PC-3 (cell line): ENCODE measurements at places on chromosomes 12 and 14. TPM values are rescaled to one million over a fixed set of nuclear protein-coding genes. Genes with fewer than 3 reads are reported as not detected.

- DNase-seq, result peak; percentile 95
Measured at GRCh38 chr12:57904848-57905811, 36.2 kb upstream of the ATP23 start.

DNA sequence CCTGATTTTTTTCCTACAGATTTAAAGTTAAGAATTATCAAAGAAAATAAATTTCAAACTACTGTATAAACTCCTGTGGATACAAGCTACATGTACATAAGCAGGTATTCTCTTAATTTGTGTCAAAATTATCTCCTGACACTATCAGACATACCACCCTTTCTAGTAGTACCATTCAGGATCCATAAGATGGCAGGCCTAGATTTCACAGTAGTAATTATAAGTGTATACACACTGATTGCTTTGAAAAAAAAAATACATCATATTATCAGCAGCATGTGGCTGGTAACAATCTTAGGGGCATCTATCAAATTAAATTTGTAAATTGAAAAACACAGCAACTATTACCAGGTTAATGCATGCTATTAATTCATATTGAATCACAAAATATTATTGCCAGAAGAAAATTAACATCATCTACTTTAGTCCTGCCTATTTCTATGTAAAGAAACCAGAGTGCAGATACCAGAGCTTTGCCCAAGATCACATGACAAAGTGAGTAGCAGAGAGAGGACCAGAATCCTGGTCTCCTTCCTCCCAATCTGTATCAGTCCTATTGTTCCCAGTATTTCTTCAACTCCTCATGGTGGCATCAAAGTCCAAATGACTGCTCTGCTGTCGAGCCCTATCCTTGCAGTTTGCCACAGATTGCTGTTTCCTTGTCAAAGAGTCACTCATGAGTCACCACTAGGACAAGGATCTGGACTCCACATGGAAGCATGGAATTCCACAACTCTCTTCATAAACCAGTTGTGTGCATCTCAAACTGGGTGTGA lies 27.7 kb upstream of the CALM1 start:
- DNase-seq, result peak; percentile 66

- DNase-seq, result no peak
Measured at GRCh38 chr14:92353447-92353846, 30.5 kb downstream of the SLC24A4 start.

DNA sequence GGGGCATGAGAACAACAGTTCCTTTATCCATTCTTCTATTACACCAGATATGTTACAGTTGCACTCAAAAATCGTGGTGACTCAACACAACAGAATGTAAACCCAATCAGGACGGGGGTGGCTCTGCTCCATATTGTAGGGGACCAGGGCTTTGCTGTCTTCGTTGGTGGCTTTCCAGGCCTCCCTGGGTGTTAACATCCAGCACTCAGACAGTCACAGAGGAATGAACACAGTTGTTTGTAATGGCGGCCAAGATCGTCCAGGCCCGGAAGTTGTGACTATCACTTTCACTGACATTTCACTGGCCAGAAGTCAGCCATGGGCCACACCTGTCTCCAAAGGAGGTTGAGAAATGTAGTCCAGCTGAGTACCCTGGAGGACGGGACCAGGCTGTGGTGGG lies 204.1 kb downstream of the CACNA1C start:
- DNase-seq, result no peak

- DNase-seq, result no peak
Measured at GRCh38 chr14:82060219-82060618, 526.6 kb upstream of the SEL1L start.

- DNase-seq, result peak; percentile 66
Measured at GRCh38 chr12:114767906-114768722, 84.1 kb upstream of the TBX3 start.

GRCh38 chr12:120065472-120065871 lies 51.1 kb downstream of the RAB35 start:
- no peak for DNase-seq

- no peak for DNase-seq
Measured at GRCh38 chr12:614411-614970, 48.8 kb downstream of the NINJ2 start.

- DNase-seq, result no peak
Measured at GRCh38 chr12:129848876-129849275, 54.9 kb downstream of the TMEM132D start.

DNA sequence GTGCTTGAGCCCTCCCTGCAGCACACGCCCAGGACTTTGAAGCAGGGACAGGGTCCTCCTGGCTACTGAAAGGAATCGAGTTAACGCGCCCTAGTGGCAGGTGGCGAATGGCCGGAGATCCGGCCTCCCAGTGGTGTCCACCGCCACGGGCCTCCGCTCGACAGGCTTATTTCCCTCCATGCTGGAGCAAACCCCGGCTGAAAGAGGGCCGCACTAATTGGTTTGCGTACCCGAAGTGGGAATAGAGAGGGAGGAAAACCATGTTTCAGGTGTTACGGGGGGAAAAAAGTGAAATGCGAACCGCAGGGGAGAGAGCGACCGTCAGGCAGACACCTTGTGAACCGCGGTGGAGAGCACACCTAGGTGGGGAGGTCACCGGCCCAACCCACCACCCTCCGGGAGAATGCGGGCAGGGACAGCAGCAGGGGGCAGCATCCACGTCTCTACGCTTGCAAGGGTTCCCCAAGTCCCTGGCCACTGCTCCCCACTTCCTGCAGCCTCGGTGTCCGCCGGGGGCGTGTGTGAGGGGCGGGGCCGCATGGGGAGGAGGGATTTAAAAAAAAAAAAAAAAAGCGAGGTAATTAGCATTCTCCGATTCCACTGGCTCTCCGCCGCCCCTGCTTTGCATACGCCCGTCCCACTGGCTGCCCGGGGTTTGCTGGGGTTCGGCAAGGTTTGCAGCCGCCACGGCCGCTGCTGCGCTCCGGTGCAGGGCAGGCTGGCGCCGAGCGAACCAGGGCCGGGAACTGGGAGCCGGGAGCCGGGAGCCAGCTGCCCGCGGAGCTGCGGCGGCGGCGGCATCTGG lies 224.6 kb upstream of the CRY1 start:
- DNase-seq, result peak; percentile 91

DNA sequence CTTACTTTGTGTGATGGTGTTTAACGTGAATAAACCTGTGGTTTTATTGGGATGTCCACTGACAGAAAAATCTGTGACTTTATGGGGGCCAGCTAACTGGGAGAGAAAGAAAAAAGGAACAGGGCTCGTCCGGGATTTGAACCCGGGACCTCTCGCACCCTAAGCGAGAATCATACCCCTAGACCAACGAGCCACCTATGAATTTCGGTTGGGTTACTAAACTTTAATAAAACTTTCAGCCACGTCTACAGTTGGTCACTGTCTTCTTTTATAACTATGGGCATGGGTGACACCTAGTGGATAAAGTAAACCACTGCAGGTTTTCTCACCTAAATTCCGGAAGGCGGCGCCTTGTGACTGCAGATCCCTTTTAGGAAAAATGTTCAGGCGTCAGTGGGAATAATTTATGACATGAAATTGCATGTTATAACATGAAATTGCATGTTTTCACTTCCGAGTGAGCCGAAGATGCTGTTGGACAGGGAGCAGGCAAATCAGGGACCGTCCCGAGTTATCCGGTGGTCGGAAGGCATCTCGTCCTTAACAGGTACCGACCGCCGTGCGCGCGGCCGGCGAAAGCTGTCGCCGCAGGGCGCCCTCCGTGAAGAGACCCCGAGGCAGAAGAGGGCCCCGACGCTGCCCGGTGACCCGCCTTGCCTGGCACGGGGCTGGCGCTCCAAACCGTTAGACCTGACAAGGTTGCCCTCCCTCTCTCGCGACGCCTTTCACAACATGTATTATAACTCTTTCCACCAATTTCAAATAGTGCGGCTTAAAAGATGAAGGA lies 18.2 kb upstream of the RNASE12 start:
- DNase-seq, result peak; percentile 97

KLRK1 gene
- not detected in 2 replicates for total RNA-seq

HOXC9 gene
- 1.5 and 1.8 TPM in 2 replicates for total RNA-seq

GPR65 gene
- not detected in 2 replicates for total RNA-seq

EIF2S3B gene
- total RNA-seq, result 0.63 and 0.95 TPM in 2 replicates

KCNJ8 gene
- total RNA-seq, result 0.77 and 1.0 TPM in 2 replicates

FAM90A1 gene
- not detected in 2 replicates for total RNA-seq

GALNT9 gene
- total RNA-seq, result 0.44 TPM in 1 of 2 replicates, not detected in the other

FOXG1 gene
- total RNA-seq, result not detected in 2 replicates
